Vagina (tissue), 2 donors: ENCODE measurements at places on chromosomes 5 and 9. TPM values are rescaled to one million over a fixed set of nuclear protein-coding genes. Genes with fewer than 3 reads are reported as not detected.

GRCh38 chr9:78856781-78857180 is 559.9 kb downstream of the PSAT1 start:
- H3K36me3 ChIP-seq = no peaks in the 10 kb centered on the region
- H3K27me3 ChIP-seq = no peaks in the 10 kb centered on the region
- H3K4me1 ChIP-seq = no peaks in the 10 kb centered on the region
- no peak for DNase-seq
- H3K4me3 ChIP-seq = no peak overlapping the region
- no peak overlapping the region for H3K27ac ChIP-seq

OBP2B gene
- not detected for total RNA-seq

MED27 gene
- total RNA-seq = 17.7 TPM

RAB14 gene
- 29.0 TPM for total RNA-seq

UIMC1 gene
- 42.2 TPM for total RNA-seq

- peaks cover 5% of the 10 kb centered on the region for H3K4me1 ChIP-seq
- H3K27ac ChIP-seq = peak overlapping the region; percentile 23
- H3K36me3 ChIP-seq = no peaks in the 10 kb centered on the region
- no peak for DNase-seq
- H3K4me3 ChIP-seq = no peak overlapping the region
- no peaks in the 10 kb centered on the region for H3K27me3 ChIP-seq
Observed at GRCh38 chr5:159819591-159820411, 96.5 kb upstream of the ADRA1B start.

STPG3 gene
- total RNA-seq = not detected

DNA sequence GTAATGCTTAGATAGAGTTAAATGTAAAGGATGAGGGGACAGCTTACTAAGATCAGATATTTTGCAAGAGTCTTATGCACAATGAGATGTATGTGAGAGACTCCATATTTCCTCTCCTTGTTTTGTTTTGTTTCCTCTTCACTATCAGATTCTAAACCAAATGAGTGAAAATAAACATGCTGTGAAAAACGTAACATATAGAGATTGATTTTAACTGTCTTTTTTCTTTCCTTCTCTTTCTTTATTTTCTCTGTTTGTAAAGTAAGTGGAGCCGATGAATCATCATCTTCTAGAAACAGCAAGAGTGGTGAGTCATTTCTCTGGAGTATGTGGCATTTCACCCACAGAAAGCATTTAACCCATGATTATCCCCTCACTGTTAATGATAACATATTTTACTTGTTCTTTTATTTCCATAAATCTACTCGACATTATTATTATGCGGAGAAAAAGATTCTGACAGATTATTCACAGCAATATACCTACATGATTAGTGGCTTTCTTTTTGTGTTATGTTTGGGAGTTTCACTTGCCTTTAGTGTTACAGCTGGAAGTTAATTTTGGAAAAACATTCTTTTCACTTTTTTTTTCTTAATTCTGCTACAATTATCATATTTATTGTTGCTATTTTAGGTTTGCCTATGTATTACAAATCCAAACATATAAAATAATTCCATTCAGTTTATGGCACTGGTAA is 2.1 kb upstream of the ANXA1 start:
- no peak for DNase-seq
- no peaks in the 10 kb centered on the region for H3K27me3 ChIP-seq
- no peak overlapping the region for H3K4me3 ChIP-seq
- H3K27ac ChIP-seq = peak overlapping the region; percentile 91

PTGER4 gene
- 19.4 TPM for total RNA-seq

GRCh38 chr5:136516637-136517036 is 151.3 kb upstream of the TRPC7 start:
- no peak for DNase-seq
- H3K36me3 ChIP-seq = no peaks in the 10 kb centered on the region
- H3K27ac ChIP-seq = no peak overlapping the region
- H3K27me3 ChIP-seq = no peaks in the 10 kb centered on the region
- H3K4me1 ChIP-seq = no peaks in the 10 kb centered on the region

PARP8 gene
- total RNA-seq = 48.4 TPM

GABRP gene
- 20.6 TPM for total RNA-seq
